ENCODE measurements at places on chromosomes 7 and 10.

GRCh38 chr10:114647545-114648138 is 10.4 kb downstream of the ABLIM1 start:
- DNase-seq, result no peak

GRCh38 chr7:1818575-1819258 is 148.6 kb downstream of the ELFN1 start:
- DNase-seq, result no peak

GRCh38 chr7:26166684-26167266 is 14.8 kb downstream of the NFE2L3 start:
- no peak for DNase-seq

GRCh38 chr10:18279173-18279572 is 138.9 kb downstream of the CACNB2 start:
- no peak for DNase-seq

- DNase-seq, result peak; percentile 63
Measured at GRCh38 chr7:81956520-81956919, 186.7 kb upstream of the HGF start.

GRCh38 chr7:50953820-50954219 is 171.1 kb upstream of the GRB10 start:
- DNase-seq, result no peak

Data from OCI-LY7 (cell line).